ENCODE measurements at places on chromosomes 1 and 21. TPM values are rescaled to one million over a fixed set of nuclear protein-coding genes. Genes with fewer than 3 reads are reported as not detected.

Gene GPR52
- total RNA-seq = 7.3 TPM

DNA sequence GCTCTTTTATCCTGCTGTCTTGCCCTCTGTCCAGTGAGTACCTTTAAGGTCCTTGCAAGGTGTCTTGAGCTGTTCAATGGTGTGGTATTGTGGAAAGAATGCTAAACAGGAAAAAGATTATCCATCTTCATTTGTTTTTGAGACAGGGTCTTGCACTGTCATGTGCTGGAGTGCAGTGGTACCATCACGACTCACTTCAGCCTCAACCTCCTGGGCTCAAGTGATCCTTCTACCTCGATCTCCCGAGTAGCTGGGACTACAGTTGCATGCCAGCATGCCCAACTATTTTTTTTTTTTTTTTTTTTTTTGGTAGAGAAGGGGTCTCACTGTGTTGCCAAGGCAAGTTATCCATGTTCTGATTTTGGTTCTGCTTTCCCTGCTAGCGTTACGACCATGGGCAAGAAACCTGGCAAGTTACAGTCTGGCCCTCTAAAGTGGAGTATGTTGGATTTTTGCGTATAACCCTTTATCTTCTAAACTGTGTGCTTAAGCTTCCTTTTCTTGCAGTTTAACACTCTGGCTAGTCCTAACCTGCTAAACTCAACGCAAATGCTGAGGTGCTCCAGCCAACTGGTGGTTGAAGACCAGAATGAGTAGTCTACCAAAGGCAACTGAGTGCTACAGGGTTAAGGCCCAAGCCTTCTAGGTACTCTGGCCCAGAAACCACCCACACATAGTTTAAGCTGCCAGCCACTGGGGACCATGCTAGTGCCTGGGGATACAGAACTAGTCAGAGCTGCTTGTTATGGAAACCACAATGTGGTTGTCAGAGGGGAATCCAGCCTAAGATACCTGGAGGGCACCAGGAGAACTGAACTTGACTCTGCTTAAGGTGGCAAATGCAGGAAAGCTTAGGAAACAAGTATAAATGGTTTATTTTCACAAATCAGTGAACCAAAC, 7.9 kb downstream of the RPL11 start:
- DNase-seq = no peak

DNA sequence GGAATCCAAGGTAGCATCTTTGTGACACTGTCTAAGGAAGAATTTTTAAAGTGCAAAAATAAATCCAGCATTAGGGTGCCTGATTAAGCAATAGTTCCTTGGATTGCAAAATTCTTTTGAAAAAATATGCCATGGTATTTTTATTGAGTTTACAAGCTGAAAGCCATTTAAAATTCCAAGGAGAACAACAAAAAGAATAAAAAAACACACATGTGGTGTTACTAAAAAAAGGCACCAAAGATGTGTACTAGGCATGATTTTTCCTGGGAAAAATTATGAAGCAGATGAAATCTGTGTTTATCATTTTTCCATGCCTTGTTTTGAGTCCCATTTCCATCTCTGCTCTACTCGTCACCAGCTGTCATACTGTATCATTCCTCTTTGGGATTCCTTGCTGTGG, 157.0 kb upstream of the ZNHIT6 start:
- DNase-seq = no peak

- DNase-seq = no peak
Observed at GRCh38 chr1:229199261-229200243, 71.4 kb upstream of the RAB4A start.

DNA sequence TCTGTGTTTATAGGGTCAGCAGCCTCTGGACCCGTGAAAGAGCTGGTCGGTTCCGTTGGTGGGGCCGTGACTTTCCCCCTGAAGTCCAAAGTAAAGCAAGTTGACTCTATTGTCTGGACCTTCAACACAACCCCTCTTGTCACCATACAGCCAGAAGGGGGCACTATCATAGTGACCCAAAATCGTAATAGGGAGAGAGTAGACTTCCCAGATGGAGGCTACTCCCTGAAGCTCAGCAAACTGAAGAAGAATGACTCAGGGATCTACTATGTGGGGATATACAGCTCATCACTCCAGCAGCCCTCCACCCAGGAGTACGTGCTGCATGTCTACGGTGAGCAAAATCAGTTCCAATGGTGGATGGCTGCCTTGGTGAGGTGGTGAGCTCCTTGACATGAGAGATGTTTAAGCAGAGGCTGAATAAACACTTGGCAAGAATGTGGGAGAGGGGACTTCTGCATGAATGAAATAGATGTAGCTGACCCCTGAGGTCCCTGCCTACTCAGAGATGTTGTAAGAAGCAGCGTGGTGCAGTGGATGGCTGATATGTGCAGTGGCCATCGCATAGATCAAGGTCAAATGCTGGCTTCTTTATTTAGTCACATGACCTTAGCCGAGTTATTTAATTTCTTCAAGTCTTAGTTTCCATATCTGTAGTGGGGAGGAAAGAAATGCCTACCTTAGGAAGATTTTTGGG, 9.3 kb downstream of the SLAMF7 start:
- DNase-seq = no peak

Gene WNT2B
- 9.3 TPM for total RNA-seq

Gene DMBX1
- 0.82 TPM for total RNA-seq

Gene IFI44L
- 25.7 TPM for total RNA-seq

- no peak for DNase-seq
Observed at GRCh38 chr1:92662048-92662447, 122.9 kb downstream of the EVI5 start.

Gene KRTAP19-1
- total RNA-seq = not detected

GRCh38 chr1:9150582-9151327, 21.9 kb upstream of the GPR157 start:
- no peak for DNase-seq

- DNase-seq = no peak
Observed at GRCh38 chr1:228092342-228093049, 10.0 kb downstream of the ARF1 start.

DNA sequence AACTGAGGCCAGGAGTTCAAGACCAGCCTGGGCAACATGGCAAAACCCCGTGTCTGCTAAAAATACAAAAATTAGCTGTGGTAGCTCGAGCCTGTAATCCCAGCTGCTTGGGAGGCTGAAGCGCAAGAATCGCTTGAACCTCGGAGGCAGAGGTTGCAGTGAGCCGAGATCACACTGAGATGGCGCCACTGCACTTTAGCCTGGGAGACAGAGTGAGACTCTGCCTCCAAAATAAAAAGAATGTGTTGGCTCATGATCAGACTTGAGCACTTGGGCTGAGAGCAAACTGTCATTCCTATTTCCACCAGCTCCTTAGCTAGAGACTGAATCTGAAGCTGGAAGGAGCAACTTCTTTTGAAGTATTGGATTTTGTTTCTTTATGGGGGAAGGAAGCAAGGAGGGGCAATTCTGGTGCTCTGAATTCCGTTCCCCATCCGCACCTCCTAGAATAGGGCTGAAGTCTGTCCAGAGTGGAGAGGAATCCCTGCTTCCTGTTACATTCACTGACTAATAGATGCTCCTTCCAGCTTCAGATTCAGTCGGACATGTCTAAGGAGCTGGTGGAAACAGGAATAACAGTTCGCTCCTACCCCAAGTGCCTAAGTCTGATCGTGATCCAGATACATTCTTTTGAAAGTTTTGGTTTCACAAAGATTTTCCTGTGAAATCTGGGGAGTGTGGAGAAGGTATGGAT, 3.8 kb downstream of the ZNF672 start:
- no peak for DNase-seq

Gene AMY2B
- 54.5 TPM for total RNA-seq

DNA sequence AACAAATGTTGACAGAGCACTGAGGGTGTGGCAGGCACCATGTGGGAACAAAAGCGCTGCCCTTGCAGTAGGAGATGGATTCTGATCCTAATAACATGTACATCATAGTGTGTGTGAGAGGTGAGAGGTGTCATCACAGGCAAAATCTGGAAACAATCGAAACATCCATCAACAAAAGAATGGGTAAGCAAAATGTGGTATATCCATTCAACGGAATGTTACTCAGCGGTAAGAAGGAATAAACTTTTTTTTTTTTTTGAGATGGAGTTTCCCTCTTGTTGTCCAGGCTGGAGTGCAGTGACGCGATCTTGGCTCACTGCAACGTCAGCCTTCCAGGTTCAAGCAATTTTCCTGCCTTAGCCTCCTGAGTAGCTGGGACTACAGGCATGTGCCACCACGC, 112.3 kb downstream of the ACTL8 start:
- no peak for DNase-seq

Measured in cerebellum (tissue), 4 donors.